Spinal cord (tissue), 10 donors: ENCODE measurements at places on chromosomes 7 and 10. TPM values are rescaled to one million over a fixed set of nuclear protein-coding genes. Genes with fewer than 3 reads are reported as not detected.

Gene TLX1
- total RNA-seq = not detected

Gene SSBP1
- 150 TPM for total RNA-seq

Gene HOXA4
- 1.4 TPM for total RNA-seq

Gene GPER1
- total RNA-seq = 12.2 TPM

Gene C7orf57
- total RNA-seq = 1.8 TPM

Gene INTS15
- total RNA-seq = 22.6 TPM

Gene GPAM
- 23.9 TPM for total RNA-seq

Gene BMPER
- total RNA-seq = 36.3 TPM

Gene FANK1
- total RNA-seq = 19.1 TPM
